Activated CD8-positive, alpha-beta memory T cell treated with anti-CD3 and anti-CD28 coated beads for 1 hour (primary cell): ENCODE measurements at places on chromosomes 11 and 22.

GRCh38 chr22:27130906-27131305 lies 473.5 kb downstream of the MIAT start:
- DNase-seq = no peak

DNA sequence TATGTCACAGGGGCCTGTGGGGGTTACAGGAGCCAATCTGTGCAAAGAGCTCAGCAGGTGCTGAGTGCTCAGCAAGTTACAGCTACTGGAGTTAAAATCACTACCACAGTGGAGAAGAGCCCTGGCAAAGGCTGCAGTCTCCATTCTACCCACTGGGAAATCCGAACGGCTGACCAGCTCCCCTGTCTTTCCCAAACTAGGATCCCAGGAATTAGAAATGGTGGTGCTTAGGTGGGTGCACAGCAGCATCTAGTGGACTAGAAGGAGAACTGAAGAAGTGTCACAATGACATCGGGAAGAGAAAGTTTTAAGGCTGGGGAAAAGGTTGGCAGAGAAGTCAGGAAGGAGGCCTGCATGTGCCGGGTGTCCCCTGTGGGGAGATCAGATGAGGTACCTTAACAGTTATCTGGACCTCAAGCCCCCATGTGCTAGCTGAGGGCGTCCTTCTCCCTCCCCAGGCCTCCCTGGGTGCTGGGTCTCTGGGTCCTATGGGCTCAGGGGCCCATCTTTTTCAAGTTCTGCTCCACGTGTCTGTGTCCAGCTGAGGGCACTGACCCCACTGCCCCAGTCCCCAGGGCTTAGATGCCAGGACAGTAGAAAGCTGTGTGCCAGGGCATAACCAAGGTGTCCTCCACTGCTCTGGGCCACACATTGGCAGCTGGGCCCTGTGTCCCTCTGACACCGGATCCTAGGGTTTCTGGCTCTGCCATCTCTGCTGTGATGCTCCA lies 1.9 kb downstream of the PIWIL3 start:
- DNase-seq = no peak

DNA sequence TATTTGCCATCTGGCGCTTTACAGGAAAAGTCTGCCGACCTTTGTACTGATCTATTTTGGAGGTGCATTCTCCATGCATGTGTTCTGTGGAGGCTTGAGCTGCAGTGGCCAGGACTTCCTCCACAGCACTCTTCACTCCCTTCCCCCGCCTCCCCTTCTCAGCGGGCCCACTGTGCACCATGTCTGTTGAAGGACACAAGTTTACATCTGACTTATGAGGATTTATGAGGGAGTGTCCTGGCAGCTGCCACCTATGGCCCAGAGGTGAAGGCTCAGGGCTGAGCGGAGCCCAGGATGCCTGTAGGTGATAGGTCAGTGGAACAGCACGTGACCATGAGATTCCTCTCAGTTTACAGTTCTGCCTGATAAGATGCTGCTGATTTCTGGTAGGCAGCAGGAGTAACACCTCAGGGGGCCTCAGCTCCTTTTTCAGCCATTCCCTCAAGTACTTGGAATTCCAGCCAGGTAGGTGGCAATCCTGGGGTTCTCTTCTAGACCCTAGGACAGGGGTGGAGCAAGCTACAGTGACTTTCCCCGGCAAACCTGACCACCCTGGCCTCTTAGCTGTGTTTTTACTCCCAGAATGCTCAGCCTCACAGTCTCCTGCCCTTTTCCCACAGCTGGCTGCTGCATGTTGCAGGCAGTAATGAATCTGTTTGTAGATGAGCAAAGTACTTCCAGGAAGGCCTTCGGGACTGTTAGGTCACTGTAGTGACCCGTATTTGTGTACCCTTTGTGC lies 59.9 kb downstream of the PPFIBP2 start:
- no peak for DNase-seq

DNA sequence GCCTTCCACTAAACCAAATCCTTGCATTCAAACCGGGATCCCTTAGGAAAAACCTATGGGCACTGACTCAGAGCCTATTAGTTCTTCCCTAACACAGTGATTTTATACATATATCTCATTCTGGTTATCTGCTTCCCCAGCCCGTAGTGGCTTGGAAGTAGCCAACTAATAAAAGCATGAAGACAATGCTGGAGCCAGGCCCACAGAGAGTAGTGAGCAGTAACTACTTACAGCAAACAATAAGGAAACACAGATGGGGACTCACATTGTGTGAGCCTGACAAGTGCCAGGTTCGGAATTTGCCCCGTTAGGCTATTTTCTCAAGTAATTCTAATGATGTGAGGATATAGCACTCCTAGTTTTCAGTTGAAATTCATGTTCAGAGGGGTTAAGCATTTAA lies 83.3 kb upstream of the OR5AK2 start:
- no peak for DNase-seq

GRCh38 chr11:60029015-60029632 lies 11.1 kb upstream of the OOSP2 start:
- DNase-seq = no peak

- no peak for DNase-seq
Measured at GRCh38 chr11:117992136-117992535, 5.9 kb downstream of the IL10RA start.

- no peak for DNase-seq
Measured at GRCh38 chr11:3123305-3123704, 41.8 kb downstream of the OSBPL5 start.

DNA sequence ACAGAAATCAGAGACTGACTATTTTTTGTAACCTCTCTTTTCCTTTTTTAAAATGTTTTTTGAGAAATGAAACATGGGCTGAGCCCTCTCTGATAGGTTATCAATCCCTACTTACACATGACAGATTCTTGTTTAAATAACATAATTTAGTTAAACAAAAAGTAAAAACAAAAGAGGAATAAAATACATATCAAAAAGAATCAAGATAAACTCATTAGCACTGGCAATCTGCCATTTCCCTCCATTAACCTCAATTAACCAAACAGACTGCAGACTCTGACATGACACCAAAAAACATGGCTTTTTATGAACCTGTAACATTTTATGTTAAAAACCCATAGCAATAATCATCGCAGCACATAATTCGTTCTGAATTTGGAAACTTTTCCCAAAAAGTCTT lies 284.4 kb upstream of the MTNR1B start:
- no peak for DNase-seq
